ENCODE measurements at places on chromosomes 1 and 21.

- no peak for DNase-seq
These were observed 171.5 kb downstream of the ADSS2 start for GRCh38 chr1:244280201-244280600.

GRCh38 chr1:67716800-67717199 lies 31.8 kb downstream of the GADD45A start:
- DNase-seq = no peak

DNA sequence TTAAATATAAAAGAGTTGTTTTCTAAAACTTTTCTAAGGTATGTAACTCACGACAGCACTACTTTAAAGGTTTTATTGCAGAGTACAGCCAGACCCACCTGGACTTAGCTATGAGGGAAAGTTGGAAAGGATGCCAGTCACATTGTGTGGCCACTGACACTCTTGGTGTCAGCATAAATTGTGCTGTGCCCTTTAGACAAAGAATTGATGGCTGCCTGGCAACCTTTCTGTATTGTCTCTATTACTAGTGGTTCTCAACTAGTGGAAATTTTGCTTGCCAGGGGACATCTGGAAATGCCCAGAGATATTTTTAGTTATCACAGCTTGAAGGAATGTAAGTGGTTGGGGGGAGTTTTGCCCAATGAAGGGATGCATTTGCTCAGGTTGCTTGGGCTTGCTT lies 117.5 kb upstream of the APP start:
- no peak for DNase-seq

GRCh38 chr1:16244650-16245285 lies 7.8 kb upstream of the CPLANE2 start:
- DNase-seq = no peak

GRCh38 chr1:89129911-89130310 lies 4.0 kb upstream of the GBP2 start:
- DNase-seq = no peak

DNA sequence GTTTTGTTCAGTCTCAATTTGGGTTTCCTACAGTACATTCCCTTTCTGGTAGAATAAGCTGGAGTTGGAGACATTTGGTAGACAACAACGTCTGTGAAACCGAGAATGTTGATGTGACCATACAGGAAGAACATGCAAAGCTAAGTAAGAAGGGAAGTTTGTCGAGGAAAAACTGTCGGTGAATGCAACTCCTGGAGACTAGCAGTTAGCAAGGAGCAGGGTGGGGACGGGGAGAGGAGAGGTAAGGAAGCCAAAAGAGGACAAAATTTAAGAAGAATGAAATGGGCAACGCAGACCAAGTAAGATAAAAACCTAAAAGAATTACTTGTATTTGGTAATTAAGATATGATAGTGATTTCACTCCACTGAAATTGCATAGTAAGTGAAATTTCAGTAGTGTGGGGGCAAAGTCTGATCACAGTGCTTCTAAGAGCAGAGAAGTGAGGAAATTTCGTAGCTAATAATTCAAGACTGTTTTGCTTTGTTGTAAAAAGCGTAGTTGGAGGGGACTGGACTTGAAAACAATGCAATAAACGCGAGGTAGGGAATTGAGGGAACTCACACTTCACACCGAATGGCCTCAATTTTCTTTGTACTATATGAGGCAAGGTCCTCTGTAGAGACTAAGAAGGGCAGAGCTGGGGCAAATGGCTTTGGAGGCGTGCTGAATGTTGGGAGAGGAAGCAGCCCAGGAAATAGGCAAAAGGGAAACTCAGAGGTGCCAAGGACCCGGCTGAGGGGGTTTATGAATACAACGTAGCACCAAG lies 787 bp upstream of the GIPC2 start:
- no peak for DNase-seq

- DNase-seq = no peak
These were observed 28.5 kb downstream of the ST6GALNAC3 start for GRCh38 chr1:76103034-76103433.

- peak; percentile 44 for DNase-seq
These were observed 58.1 kb downstream of the SCCPDH start for GRCh38 chr1:246782120-246782900.

- DNase-seq = no peak
These were observed 101.4 kb upstream of the RGS1 start for GRCh38 chr1:192474080-192474683.

DNA sequence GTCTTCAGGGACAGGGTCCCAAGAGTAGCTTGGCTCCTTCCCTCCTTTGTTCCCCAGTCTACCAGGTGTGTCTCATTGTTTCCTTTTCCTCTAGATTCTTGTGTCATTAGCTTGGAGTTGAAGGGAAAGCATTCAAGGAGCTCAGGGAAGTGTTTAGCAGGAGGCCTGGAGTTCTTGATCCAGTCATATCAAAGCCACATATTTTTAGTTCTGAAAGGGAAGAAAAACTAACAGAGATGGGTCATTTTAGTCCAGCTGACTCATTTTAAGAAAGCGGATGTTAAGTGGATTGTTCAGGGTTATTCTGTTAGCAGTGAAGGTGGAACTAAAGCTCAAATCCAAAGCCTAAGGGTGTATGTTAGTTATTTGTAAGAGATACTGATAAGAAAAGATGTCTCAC lies 721 bp downstream of the C1orf54 start:
- no peak for DNase-seq

Measured in fibroblast of skin of left quadriceps (primary cell).